Placental pericyte (primary cell): ENCODE measurements at places on chromosomes 1 and 21. TPM values are rescaled to one million over a fixed set of nuclear protein-coding genes. Genes with fewer than 3 reads are reported as not detected.

The VSIG8 gene
- 0.22 and 0.43 TPM in 2 replicates for total RNA-seq

The KCNJ9 gene
- total RNA-seq, result not detected in 2 replicates

The PPFIA4 gene
- total RNA-seq, result 0.14 and 0.66 TPM in 2 replicates

The TMEM269 gene
- total RNA-seq, result under 0.01 TPM in 1 of 2 replicates, not detected in the other

The TNFRSF9 gene
- under 0.01 and 3.1 TPM in 2 replicates for total RNA-seq

The AXDND1 gene
- 0.43 and 0.44 TPM in 2 replicates for total RNA-seq

The DYNLT4 gene
- not detected in 2 replicates for total RNA-seq

The UBASH3A gene
- total RNA-seq, result not detected in 2 replicates

The PER3 gene
- 4.4 and 6.6 TPM in 2 replicates for total RNA-seq

The TIE1 gene
- total RNA-seq, result 0.57 TPM in 1 of 2 replicates, not detected in the other

The CDC42 gene
- 353 and 656 TPM in 2 replicates for total RNA-seq

The SLC16A4 gene
- 57.8 and 106 TPM in 2 replicates for total RNA-seq

The RHCE gene
- total RNA-seq, result 0.14 and 0.66 TPM in 2 replicates

The SLC45A3 gene
- 5.7 and 11.9 TPM in 2 replicates for total RNA-seq
